Ascending aorta (tissue), 2 donors: ENCODE measurements at places on chromosomes 6 and 20. TPM values are rescaled to one million over a fixed set of nuclear protein-coding genes. Genes with fewer than 3 reads are reported as not detected.

DNA sequence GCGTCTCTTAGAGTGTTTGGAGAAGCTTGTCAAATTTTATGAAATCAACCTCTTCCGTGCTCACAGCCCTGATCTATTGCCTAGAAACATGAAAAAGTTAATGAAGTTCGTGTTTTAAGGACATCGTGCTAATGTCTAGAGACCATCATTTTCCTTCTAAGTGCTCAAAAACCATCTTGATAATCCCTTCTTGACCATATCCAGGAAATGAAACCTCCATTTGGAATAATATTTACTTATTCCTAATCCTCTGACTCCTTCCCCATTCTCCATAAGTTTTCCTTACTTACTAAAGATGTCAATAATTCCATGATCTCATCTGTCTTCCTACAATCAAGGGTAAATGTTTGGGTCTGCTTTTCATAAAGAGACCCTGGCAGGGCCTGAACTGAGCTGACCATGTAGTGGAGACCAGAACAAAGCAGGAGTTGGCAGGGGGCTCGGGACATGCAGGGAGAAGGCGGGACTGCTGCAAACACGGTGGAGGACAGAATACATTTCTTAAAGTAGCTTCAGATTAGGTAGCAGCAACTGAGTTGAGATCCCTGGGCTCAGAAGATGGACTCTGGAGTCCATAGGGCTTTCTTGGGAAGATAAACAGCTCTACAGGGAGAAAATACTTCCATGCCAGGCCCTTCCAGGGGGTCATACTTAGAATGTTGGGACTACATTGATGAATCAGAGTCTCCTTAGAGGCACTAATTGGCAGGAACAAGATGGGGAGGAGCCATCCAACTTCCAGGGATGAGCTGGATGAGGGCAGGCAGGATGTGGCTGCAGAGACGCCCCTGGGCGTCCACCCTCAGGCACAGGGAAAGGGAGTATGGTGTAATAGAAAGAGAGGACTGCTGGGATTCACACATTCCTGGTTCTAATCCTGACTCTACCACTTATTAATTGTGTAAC is 100.7 kb downstream of the RIN2 start:
- H3K4me3 ChIP-seq = no peak overlapping the region
- no peaks in the 10 kb centered on the region for H3K4me1 ChIP-seq
- DNase-seq = no peak
- no peak overlapping the region for H3K27ac ChIP-seq
- no peaks in the 10 kb centered on the region for H3K27me3 ChIP-seq
- H3K36me3 ChIP-seq = no peaks in the 10 kb centered on the region

The GTSF1L gene
- not detected for total RNA-seq

DNA sequence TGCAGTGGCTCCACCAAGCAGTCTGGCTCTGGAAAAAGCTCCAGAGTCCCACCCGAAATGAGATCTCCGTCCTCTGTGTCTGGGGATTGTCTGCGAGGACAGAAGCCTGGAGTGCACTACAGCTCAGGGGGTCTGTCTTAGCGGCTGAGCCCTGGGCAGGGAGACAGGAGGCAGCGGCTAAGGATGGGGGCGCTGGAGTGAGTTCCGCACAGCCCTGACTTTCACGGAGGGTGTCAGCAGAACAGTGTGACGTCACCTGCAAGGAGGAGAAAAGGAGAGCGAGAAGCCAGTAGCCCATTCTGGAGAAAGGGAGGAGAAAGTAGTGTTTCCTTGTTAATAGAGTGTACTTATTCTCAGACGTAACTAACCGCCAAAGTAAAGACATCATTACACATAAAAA is 97.6 kb downstream of the FAM50B start:
- H3K4me3 ChIP-seq = peak overlapping the region; percentile 38
- no peaks in the 10 kb centered on the region for H3K4me1 ChIP-seq
- H3K36me3 ChIP-seq = no peaks in the 10 kb centered on the region
- no peak for DNase-seq
- no peaks in the 10 kb centered on the region for H3K27me3 ChIP-seq
- H3K27ac ChIP-seq = no peak overlapping the region

DNA sequence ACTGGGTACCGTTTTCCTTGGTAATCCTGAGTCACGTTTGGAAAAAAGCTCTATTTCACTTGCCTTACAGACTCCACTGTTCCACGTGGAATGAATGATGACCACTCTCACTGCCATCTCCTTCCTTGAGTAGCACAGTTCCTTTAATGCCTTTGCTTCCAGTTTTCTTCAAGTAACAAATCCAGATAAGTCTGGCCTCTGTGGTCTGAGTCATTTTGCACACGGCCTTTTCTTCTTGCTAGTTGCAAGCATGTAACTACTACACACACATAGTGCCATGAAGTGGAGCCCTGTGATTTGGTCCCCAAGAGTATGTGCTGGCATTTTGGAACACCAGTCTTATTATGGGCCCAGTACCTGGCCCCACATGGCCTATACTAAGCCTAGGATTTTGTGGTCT is 182.8 kb downstream of the SASH1 start:
- H3K36me3 ChIP-seq = peaks cover 9% of the 10 kb centered on the region
- no peaks in the 10 kb centered on the region for H3K4me1 ChIP-seq
- H3K4me3 ChIP-seq = no peak overlapping the region
- H3K27ac ChIP-seq = peak overlapping the region; percentile 85
- no peaks in the 10 kb centered on the region for H3K27me3 ChIP-seq

The ADGRF5 gene
- total RNA-seq = 29.6 TPM

The WFDC10B gene
- not detected for total RNA-seq

GRCh38 chr6:42996513-42996912 is 12.1 kb downstream of the PPP2R5D start:
- H3K36me3 ChIP-seq = no peaks in the 10 kb centered on the region
- no peak overlapping the region for H3K27ac ChIP-seq
- H3K4me3 ChIP-seq = no peak overlapping the region
- no peaks in the 10 kb centered on the region for H3K4me1 ChIP-seq
- H3K27me3 ChIP-seq = no peaks in the 10 kb centered on the region
- no peak for DNase-seq

DNA sequence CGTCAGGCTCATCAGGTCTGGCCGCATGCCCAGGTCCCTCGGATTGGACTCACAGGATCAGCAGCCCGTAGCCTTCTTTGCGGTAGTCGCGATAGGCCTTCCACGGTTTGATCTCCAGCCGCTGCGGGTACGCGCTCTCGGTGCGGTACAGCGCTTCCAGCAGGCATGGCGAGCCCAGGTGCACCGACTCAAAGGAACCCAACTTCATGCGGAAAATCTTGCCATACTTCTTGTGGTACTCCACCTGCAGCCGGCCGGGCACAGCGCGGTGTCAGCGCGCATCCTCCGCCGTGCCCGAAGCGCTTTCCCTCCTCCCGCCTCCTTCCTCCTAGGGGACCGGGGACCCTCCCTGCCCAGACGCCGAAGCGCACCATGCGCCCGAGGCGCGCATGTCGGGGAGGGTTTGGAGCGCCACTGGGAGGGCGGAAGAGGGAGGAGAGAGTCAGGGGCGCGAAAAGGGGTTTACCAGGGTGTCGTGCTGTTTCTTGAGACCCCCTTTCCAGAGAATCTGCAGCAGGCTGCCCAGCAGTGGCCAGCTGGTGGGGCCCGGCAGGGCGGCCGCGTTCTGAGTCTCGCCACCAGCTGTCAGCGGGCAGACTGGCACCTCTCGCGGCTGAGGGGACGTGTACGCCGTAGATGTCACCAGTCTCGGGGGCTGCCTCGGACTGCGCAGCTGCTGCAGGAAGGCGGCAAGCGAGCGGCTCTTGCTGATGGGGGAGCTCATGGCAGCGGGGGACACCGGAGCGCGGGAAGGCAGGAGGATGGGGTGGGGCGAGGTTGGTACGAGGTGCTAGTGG is 732 bp downstream of the CYP24A1 start:
- DNase-seq = no peak
- no peak overlapping the region for H3K27ac ChIP-seq
- no peaks in the 10 kb centered on the region for H3K27me3 ChIP-seq
- H3K36me3 ChIP-seq = no peaks in the 10 kb centered on the region

DNA sequence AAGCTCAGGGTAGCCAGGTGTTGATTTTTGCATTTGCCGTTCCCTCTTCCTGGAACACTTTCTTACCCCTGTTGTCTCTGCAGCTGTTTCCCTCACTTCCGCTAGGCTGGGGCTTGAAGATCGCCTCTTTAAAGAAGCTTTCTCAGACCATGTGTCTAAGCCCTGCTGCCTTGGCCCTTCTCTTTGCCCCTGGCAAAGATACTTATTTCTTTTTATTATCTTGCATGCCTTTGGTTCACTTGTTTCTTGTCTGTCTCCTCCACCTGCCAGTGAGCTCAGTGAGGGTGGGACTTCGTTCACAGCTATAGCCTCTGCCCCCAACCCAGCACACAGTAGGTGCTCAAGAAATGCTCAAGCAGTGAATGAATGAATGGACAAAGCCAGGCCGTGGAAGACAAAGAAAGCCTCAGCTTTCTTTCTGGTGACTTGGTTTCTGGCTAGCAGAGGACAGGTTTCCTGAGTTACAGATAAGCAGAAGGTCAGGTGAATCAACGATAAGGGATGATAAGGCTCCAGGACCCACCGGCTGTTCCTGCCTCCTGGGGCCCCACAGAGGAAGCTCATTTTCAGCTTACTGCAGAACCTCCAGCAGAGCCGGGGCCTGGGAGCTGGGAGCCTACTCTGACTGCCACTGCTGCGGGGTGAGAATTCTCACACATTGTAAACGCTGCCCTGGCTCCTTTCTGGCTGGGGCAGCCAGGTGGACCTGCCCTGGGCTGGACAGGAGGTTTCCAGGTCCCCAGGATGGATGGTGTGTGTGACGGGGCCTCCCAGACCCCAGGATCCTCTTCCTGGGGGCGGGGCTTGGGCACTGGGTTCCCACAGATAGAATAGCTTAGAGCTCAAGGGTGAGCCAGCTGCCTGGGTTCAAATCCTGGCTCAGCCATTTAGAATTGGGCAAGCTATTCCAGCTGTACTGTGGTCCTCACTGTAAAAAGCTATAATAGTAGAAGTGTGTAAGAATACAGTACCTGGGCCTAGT is 29.8 kb downstream of the SNAI1 start:
- no peak overlapping the region for H3K27ac ChIP-seq
- H3K4me1 ChIP-seq = peaks cover 3% of the 10 kb centered on the region
- no peak for DNase-seq
- no peaks in the 10 kb centered on the region for H3K36me3 ChIP-seq
- H3K4me3 ChIP-seq = no peak overlapping the region

- H3K27ac ChIP-seq = peak overlapping the region; percentile 60
- H3K36me3 ChIP-seq = peaks cover 39% of the 10 kb centered on the region
- no peaks in the 10 kb centered on the region for H3K27me3 ChIP-seq
- H3K4me3 ChIP-seq = peak overlapping the region; percentile 34
- peaks cover 16% of the 10 kb centered on the region for H3K4me1 ChIP-seq
- DNase-seq = no peak
Measured at GRCh38 chr20:50129662-50130355, 16.9 kb upstream of the UBE2V1 start.

The GPR63 gene
- 0.85 TPM for total RNA-seq

DNA sequence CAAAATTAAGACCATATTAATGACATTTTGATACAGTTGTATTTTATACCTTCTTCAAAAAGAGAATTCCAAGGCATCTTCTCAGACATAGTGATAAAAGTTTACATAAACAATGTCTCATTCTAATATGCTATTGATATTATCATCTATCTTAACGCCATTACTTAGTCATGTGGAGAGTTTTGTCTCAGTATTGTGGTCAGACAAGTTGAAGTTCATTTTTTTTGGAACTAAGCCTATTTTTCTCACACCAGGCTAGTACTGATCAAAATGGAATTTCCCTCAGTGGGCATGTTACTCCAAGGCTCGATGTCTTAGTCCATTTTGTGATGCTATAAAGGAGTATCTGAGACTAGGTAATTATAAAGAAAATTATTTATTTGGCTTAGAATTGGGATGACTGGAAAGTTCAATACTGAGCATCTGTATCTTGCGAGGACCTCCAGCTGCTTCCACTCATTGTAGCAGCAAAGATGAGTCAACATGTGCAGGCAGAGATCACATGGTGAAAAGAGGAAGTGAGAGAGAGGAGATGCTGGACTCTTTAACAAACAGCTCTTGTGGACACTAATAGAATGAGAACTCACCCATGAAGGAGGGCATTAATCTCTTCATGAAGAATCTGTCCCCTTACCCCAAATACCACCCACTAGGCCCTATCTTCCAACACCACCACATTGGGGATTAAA is 825.5 kb upstream of the MANEA start:
- no peaks in the 10 kb centered on the region for H3K4me1 ChIP-seq
- H3K4me3 ChIP-seq = no peak overlapping the region
- DNase-seq = no peak

DNA sequence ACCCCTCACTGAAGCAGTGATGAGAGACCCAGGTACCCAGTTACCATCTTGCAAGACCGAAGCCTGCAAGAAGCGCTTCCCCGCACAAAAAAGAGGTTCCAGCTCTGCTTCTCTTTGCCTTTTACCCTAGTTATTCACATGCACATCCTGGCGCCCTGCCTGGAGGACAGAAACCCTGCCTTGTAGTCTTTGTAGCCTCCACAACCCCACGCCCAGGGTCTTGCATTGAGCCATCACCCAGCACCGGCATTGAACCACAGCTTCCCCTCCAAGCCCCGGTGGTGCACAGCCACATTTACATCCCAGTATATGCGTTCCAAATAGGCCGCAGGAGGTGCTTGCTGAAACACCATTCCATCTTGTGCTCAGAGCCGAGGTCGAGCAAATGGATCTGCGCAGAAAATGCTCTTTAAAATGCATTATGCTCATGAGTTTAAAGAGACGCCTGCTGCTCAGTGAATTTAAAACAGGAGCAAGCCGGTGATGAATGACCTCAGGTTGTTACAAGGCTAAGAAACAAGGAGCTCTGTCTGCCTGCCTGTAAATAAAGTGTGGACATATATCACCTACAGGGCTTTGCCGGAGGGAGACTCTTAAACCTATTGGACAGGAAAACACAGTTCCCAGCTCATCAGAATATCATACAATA is 61.7 kb downstream of the GNAS-AS1 start:
- no peaks in the 10 kb centered on the region for H3K4me1 ChIP-seq
- H3K36me3 ChIP-seq = no peaks in the 10 kb centered on the region
- H3K27me3 ChIP-seq = no peaks in the 10 kb centered on the region

GRCh38 chr6:130937942-130938604 is 110.9 kb downstream of the SMLR1 start:
- H3K27me3 ChIP-seq = no peaks in the 10 kb centered on the region
- no peak for DNase-seq
- H3K4me1 ChIP-seq = peaks cover 5% of the 10 kb centered on the region
- H3K4me3 ChIP-seq = no peak overlapping the region

The FAXC gene
- total RNA-seq = not detected

DNA sequence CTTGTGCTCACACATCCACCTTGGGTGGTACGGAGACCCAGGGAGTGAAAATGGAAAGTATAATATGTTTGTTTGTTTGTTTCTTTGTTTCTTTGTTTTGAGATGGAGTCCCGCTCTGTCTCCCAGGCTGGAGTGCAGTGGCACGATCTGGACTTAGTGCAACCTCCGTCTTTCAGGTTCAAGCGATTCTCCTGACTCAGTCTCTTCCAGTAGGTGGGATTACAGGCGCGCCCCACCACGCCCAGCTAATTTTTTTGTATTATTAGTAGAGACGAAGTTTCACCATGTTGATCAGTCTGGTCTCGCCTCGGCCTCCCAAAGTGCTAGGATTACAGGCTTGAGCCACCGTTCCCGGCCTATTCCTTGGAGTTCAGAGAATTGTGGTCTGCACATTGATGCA is 115.4 kb downstream of the TRIM27 start:
- H3K27me3 ChIP-seq = peaks cover 8% of the 10 kb centered on the region
- no peak overlapping the region for H3K27ac ChIP-seq
- no peak for DNase-seq
- no peaks in the 10 kb centered on the region for H3K4me1 ChIP-seq

The QKI gene
- 91.0 TPM for total RNA-seq

The RPL10A gene
- total RNA-seq = 643 TPM

The HCRTR2 gene
- not detected for total RNA-seq
